ENCODE measurements at places on chromosomes 11 and 22.

DNA sequence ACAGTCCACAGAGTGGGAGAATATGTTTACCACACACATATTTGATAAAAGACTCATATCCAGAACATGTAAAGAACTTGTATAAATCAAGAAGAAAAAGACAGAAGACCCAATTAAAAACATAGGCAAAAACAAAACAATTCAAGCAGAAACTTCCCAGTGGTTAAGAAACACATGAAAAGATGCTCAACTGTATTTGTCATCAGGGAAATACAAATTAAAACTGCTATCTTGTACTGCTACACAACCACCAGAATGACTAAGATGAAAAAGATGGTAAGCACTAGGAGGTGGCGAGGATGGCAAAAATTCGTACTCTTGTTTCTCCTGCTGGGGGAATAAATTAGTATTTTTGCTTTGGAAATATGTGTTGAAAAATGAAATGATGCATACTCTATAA is 192.3 kb upstream of the C11orf87 start:
- DNase-seq, result no peak

- DNase-seq, result no peak
These were observed 139.9 kb downstream of the CSNK2A3 start for GRCh38 chr11:11213117-11213516.

- no peak for DNase-seq
These were observed 3.5 kb upstream of the GLB1L3 start for GRCh38 chr11:134272381-134273316.

DNA sequence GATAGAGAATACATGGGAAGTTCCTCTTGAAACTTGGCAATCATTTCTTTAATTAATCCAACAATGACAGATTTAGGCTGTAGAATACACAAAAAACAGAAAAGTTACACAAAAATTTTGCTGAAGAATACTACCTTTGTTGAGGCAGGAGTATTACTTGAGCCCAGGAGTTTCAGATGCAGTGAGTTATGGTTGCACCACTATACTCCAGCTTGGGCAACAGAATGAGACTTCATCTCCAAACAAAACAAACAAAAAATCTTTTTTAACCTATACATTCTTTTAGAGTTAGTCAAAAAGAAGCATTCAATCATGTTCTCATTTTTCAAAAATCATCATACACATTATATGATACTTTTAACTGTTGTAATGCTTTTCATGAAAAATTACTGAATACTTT is 22.1 kb downstream of the UEVLD start:
- no peak for DNase-seq

DNA sequence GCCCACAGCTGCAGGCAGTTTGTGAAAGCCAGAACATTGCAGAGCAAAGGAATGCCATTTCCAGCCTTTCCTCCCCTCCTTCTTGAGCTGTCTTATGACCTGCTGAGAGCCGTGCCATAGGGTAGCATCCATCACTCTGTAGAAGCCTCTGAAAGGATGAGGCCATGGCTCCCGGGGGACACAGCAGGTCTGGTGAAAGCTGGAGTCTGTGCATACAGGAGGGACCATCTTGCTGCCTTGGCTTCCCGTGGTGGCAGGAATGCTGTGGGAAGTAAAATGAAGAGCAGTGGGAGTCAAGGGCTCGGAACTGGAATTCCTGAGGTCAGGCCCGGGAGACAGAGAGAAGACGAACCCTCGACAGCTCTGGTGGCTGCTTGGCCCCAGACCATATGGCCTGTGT is 30.9 kb downstream of the ANO1 start:
- no peak for DNase-seq
